ENCODE measurements at places on chromosomes 4 and X. TPM values are rescaled to one million over a fixed set of nuclear protein-coding genes. Genes with fewer than 3 reads are reported as not detected.

- no peaks in the 10 kb centered on the region for H3K27me3 ChIP-seq
- peaks cover 24% of the 10 kb centered on the region for H3K4me1 ChIP-seq
- peak overlapping the region; percentile 42 for H3K27ac ChIP-seq
Measured at GRCh38 chr4:37836838-37837440, 10.5 kb downstream of the PGM2 start.

- no peak for DNase-seq
- peaks cover 7% of the 10 kb centered on the region for H3K36me3 ChIP-seq
- H3K4me3 ChIP-seq: no peak overlapping the region
- peaks cover 18% of the 10 kb centered on the region for H3K27me3 ChIP-seq
- no peak overlapping the region for H3K27ac ChIP-seq
Measured at GRCh38 chrX:41580423-41581064, 108.2 kb upstream of the GPR34 start.

- no peak overlapping the region for H3K27ac ChIP-seq
- no peak for DNase-seq
- no peaks in the 10 kb centered on the region for H3K27me3 ChIP-seq
- no peaks in the 10 kb centered on the region for H3K36me3 ChIP-seq
Measured at GRCh38 chr4:165612936-165613335, 234.1 kb downstream of the CPE start.

DNA sequence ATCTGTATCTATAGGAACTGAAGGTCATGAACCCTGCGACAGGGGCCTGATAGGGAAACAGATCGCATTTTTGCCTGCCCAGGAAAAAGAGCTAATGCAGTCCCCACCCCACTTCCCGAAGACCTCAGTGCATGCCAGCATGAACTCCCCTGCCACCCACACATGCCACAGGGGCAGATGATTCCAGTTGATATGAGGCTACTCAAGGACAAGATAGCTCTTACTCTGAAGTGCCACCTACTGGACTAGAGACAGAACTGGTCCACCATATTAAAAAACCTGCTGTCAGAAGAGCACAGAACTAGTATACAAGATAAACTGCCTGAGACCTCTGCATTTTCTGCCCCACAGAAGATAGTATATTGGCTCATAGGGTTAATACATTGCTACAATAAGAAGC lies 68.0 kb downstream of the YIPF7 start:
- no peak overlapping the region for H3K4me3 ChIP-seq
- no peak for DNase-seq
- no peaks in the 10 kb centered on the region for H3K36me3 ChIP-seq

DNA sequence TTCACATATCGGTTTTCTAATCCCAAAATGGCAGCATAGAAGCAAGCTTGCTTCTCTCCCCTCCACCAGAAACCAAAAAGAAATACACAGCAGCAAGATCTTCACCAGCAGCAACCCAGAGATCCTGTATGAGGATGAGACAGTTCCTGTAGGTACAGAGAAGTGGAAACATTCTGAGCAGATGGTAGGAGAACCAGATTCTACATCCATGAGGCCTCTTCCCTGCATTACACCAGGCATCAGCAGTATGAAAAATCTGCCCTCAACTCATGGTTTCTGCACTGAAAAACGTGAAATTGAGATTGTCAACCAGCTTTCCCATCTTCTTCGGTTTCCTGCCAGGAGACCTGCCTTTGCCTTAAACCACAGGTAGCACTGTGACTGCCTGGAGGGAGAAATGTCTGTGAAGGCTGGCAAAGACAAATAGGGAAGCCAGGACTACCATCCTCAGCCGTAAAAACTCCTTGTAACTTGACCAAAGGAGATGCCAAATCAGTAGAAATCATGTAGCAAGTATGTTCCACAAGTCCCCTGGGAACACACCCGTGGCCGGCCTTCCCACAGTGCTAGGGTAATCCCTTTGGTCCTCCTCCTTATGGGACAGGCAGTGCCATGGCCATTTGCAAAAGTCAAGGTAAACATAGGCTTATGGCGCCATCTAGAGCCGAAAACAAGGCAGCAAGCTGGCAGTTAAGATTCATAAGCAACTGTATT lies 24.0 kb upstream of the MTHFD2L start:
- H3K4me3 ChIP-seq: no peak overlapping the region
- H3K27me3 ChIP-seq: peaks cover 13% of the 10 kb centered on the region
- H3K27ac ChIP-seq: no peak overlapping the region
- no peaks in the 10 kb centered on the region for H3K4me1 ChIP-seq
- H3K36me3 ChIP-seq: no peaks in the 10 kb centered on the region

GRCh38 chrX:153766098-153766817 lies 2.2 kb downstream of the PLXNB3 start:
- no peaks in the 10 kb centered on the region for H3K36me3 ChIP-seq
- no peaks in the 10 kb centered on the region for H3K4me1 ChIP-seq
- H3K27me3 ChIP-seq: no peaks in the 10 kb centered on the region
- DNase-seq: peak; percentile 54
- H3K4me3 ChIP-seq: no peak overlapping the region
- H3K27ac ChIP-seq: no peak overlapping the region

DNA sequence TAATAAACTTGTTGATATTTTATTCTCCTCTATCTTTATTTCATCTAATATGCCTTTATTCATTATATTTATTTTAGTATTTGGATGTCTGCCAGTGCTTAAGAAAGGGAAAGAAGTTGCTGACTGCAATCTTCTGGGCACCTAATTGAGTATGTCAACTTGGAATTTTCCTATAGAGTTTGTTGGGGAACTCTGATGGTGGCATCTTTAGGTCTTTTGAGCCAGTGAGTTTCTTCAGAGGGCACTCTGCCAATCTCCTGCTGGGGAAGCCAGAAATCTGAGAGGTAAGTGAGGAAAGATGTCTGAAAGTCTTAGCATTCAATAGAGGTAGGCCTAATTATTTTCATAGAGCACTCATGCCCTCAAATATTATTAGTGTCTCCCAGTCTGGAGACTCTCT lies 475.0 kb downstream of the GABRG1 start:
- H3K4me1 ChIP-seq: no peaks in the 10 kb centered on the region
- no peak for DNase-seq
- H3K27ac ChIP-seq: no peak overlapping the region
- peaks cover 9% of the 10 kb centered on the region for H3K36me3 ChIP-seq
- H3K4me3 ChIP-seq: no peak overlapping the region
- no peaks in the 10 kb centered on the region for H3K27me3 ChIP-seq

- H3K4me1 ChIP-seq: peaks cover 3% of the 10 kb centered on the region
- no peak for DNase-seq
- H3K36me3 ChIP-seq: peaks cover under 1% of the 10 kb centered on the region
- H3K27me3 ChIP-seq: no peaks in the 10 kb centered on the region
- H3K4me3 ChIP-seq: no peak overlapping the region
Measured at GRCh38 chr4:185304541-185304940, 91.2 kb downstream of the LRP2BP start.

- no peak for DNase-seq
- no peaks in the 10 kb centered on the region for H3K27me3 ChIP-seq
- H3K36me3 ChIP-seq: no peaks in the 10 kb centered on the region
- H3K4me1 ChIP-seq: no peaks in the 10 kb centered on the region
- no peak overlapping the region for H3K27ac ChIP-seq
Measured at GRCh38 chr4:141899103-141899502, 262.7 kb downstream of the IL15 start.

GRCh38 chrX:21905953-21906352 lies 34.6 kb upstream of the SMS start:
- H3K27me3 ChIP-seq: no peaks in the 10 kb centered on the region
- H3K27ac ChIP-seq: no peak overlapping the region
- H3K4me3 ChIP-seq: no peak overlapping the region
- no peaks in the 10 kb centered on the region for H3K36me3 ChIP-seq
- DNase-seq: no peak
- no peaks in the 10 kb centered on the region for H3K4me1 ChIP-seq

DNA sequence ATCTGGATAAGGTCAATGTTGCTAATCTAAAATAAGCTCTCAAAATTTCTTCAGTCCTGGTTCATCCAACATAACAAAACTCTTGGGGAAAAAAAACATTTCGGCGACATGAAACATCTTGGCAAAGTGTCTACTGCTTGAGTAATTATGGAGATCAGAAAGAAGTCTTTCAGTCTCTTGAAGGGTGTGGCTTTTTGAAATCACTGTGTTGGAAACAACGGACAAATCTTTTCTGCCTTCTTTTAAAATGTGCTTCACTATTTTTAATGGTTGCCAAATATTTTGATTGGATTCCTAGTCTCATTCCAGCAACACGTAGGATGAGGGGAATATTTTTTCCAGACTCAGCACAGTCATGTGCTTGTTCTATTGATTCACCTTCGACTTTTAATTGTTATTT lies 138.6 kb downstream of the KLHL8 start:
- H3K4me1 ChIP-seq: peaks cover 34% of the 10 kb centered on the region
- H3K27ac ChIP-seq: no peak overlapping the region
- H3K36me3 ChIP-seq: peaks cover 4% of the 10 kb centered on the region
- DNase-seq: no peak
- H3K27me3 ChIP-seq: no peaks in the 10 kb centered on the region

- no peaks in the 10 kb centered on the region for H3K36me3 ChIP-seq
- H3K27me3 ChIP-seq: no peaks in the 10 kb centered on the region
- no peak overlapping the region for H3K4me3 ChIP-seq
- no peak overlapping the region for H3K27ac ChIP-seq
- H3K4me1 ChIP-seq: no peaks in the 10 kb centered on the region
Measured at GRCh38 chr4:21447301-21448054, 501.1 kb downstream of the KCNIP4 start.

GRCh38 chr4:73019462-73020047 lies 50.0 kb downstream of the COX18 start:
- H3K36me3 ChIP-seq: no peaks in the 10 kb centered on the region
- H3K4me1 ChIP-seq: no peaks in the 10 kb centered on the region

DNA sequence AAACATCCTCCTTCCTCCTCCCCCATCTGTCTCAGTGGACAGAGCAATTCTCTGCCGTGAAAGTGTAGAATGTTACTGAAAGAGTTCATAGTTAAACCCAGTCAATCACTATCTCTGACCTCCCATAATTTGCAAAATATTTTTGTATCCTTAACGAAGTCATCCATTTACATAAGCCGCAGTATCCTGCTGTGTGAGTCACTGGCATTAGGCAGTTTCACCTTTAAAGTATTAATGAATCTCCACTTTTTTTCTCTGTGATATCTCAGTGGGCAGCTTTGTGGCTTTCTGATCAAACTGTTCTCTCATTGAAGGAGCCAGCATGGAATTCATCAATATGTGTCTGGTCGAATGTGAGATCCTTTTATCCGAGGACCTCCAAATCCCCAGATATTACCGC lies 678.6 kb upstream of the TENM3 start:
- H3K4me3 ChIP-seq: no peak overlapping the region
- H3K4me1 ChIP-seq: no peaks in the 10 kb centered on the region
- no peak overlapping the region for H3K27ac ChIP-seq
- no peaks in the 10 kb centered on the region for H3K27me3 ChIP-seq
- no peak for DNase-seq
- H3K36me3 ChIP-seq: no peaks in the 10 kb centered on the region

DNA sequence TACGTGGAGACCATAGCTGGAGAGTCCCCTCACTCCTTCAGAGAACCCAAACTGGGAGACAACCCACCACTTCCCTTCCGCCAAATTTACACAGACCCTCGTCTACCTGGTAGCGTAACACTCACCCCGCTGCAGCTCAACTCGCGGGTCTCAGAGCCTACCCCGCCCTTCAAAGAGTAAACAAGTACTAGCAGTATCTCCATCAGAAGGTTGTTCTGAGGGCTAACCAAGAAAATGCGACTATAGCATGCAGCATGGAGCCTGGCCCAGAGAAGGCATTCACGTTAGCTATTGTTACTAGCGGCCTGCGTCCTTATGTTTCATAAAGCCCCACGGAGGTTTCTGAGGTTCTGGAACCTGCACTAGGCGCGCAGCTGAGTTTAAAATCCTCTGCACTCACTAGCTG lies 531 bp upstream of the MANBA start:
- peak overlapping the region; percentile 94 for H3K4me3 ChIP-seq
- no peaks in the 10 kb centered on the region for H3K36me3 ChIP-seq
- H3K27ac ChIP-seq: no peak overlapping the region

DNA sequence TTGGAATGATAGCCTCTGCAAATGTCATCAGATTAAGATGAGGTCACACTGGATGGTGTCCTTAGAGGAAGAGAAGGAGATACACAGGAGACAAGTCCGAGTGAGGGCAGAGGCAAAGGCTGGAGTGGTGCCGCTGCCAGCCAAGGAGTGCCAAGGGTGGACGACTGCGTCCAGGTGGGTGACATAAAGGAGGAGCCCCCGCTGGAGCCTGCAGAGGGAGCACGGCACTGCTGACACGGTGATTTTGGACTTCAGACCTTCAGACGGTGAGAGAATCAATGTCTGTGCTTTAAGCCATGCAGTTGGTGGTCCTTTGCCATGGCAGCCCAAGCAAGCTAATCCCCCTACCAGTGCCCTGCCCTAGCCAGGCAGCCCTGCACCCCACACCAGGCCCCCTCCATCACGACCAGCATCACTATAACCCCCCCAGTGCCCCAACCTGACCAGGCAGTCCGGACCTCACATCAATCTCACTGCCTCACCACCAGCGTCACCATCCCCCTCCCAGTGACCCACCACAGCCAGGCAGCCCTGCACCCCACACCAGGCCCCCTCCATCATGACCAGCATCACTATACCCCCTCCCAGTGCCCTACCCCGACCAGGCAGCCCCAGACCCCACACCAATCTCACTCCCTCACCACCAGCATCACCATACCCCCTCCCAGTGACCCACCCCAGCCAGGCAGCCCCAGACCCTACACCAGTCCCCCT lies 130.0 kb downstream of the HMX1 start:
- H3K4me3 ChIP-seq: no peak overlapping the region
- peaks cover 2% of the 10 kb centered on the region for H3K4me1 ChIP-seq
- DNase-seq: no peak
- H3K36me3 ChIP-seq: no peaks in the 10 kb centered on the region

DNA sequence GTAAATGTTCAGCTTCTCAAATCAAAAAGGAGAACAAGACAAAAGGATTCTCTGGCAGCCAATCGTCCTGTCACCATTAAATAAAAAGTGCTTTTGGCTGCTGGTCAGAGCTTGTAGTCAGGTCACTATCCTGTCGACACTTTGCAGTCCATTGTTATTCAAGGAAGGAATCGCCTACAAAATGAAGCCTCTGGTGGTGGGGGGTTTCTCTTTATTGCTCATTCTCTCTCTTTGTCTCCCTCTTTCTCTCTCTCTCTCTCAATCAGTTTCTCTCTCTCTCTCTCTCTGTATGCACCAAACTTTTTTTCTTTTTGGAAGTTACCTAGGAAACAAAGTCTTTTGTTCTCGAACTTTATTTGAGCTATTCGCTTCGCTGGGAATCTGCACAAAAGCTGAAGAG lies 17.6 kb upstream of the SCML1 start:
- no peaks in the 10 kb centered on the region for H3K4me1 ChIP-seq
- H3K27me3 ChIP-seq: peaks cover 19% of the 10 kb centered on the region
- DNase-seq: no peak
- H3K27ac ChIP-seq: no peak overlapping the region

GRCh38 chrX:154379569-154379951 lies 465 bp downstream of the EMD start:
- no peaks in the 10 kb centered on the region for H3K36me3 ChIP-seq
- H3K27ac ChIP-seq: peak overlapping the region; percentile 79
- H3K27me3 ChIP-seq: no peaks in the 10 kb centered on the region
- H3K4me1 ChIP-seq: peaks cover 27% of the 10 kb centered on the region
- DNase-seq: no peak

- H3K27me3 ChIP-seq: no peaks in the 10 kb centered on the region
- no peaks in the 10 kb centered on the region for H3K36me3 ChIP-seq
- no peaks in the 10 kb centered on the region for H3K4me1 ChIP-seq
- no peak overlapping the region for H3K27ac ChIP-seq
- DNase-seq: no peak
Measured at GRCh38 chr4:181830404-181831035, 412.7 kb upstream of the TENM3 start.

Gene SPANXC
- not detected for total RNA-seq

Gene PITX2
- total RNA-seq: not detected

Gene NLGN3
- total RNA-seq: 0.78 TPM

Gene MAGEA12
- total RNA-seq: not detected

Gene AMTN
- not detected for total RNA-seq

Gene NR3C2
- 1.5 TPM for total RNA-seq

Gene SMIM20
- 12.1 TPM for total RNA-seq

Gene TSC22D3
- total RNA-seq: 8.6 TPM

Gene MYOZ2
- total RNA-seq: not detected

Gene NXF2
- not detected for total RNA-seq

Gene MAGED4
- total RNA-seq: not detected
